Activated CD8-positive, alpha-beta memory T cell treated with anti-CD3 and anti-CD28 coated beads for 1 hour (primary cell): ENCODE measurements at places on chromosomes 2 and 18.

DNA sequence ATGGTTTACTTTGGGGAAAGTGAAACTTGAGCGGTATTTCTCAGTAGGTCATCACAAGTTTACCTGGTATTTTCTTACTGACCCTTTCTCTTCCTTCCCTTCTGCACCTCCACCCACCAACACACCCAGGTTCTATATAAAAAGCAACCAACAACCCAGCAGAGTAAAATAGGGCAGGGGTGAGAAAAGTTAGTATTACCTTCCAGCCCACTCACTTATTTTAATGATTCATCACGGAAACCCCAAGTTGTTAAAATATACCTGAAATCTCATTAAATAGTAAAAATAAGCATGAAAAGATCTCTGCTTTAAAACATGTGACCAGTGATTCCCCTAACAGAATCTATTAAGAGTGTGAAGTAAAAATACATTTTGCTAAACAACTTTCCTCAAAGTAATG is 306.1 kb downstream of the ZEB2 start:
- DNase-seq = no peak

GRCh38 chr2:28754321-28754720 is 2.7 kb downstream of the PPP1CB start:
- DNase-seq = no peak

DNA sequence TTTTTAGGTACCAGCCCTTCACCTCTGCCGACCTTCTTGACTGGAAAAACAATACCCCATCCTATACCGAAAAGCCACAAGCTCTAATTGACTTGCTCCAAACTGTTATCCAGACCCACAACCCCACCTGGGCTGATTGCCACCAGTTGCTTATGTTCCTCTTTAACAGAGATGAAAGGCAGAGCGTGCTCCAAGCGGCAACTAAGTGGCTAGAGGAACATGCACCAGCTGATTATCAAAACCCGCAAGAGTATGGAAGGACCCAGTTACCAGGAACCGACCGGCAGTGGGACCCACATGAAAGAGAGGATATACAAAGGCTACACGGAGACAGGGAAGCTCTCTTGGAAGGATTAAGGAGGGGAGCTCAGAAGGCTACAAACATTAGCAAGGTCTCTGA is 86.1 kb upstream of the TANC1 start:
- DNase-seq = no peak

DNA sequence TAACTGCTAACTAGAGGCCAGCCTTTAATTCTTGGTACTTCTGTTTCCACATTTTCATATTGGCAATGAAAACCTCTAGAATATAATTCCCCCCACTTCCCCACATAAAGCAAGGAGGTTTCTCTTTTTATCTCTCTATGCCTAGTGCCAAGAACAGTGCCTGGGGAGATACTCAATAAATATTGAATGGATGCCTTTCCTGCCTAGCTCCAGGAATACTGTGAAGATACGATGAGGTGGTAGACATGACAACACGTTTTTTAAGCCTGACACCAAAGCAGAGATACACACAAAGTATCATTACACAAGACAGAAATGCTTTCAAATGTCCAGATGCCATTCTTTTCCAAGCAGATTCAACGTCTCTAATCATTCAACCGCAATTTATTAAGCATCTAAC is 535.5 kb downstream of the XIRP2 start:
- DNase-seq = no peak

DNA sequence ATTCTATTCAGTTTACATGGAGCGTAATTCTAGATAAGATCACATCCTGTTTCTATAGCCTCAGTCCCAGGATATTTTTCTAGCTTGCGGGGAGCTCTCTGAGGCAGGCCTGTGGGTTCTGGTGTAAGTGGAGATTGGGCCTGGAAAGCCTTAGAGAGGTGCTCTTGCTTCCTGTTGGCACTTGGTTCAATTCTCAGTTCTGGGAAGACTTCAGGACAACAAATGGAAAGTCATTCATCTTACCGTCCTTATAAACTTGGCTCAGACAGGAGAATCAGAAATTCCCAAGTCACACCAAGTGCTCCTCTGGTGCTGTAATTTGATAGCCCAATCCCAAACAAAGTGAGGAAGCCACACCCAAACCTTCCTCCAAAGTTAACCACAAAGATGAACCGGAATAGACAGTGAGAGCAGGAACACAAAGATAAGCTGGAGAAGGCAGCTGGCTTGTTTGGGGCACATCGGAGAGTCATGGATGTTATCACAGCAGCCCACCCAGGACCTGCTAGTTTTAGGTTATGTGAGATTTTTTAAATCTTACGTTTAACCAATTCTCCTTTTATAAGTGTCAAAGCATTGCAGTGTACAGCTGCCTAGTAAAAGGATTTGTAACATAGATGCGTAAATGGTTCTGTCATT is 144.3 kb upstream of the MAP3K20 start:
- no peak for DNase-seq

DNA sequence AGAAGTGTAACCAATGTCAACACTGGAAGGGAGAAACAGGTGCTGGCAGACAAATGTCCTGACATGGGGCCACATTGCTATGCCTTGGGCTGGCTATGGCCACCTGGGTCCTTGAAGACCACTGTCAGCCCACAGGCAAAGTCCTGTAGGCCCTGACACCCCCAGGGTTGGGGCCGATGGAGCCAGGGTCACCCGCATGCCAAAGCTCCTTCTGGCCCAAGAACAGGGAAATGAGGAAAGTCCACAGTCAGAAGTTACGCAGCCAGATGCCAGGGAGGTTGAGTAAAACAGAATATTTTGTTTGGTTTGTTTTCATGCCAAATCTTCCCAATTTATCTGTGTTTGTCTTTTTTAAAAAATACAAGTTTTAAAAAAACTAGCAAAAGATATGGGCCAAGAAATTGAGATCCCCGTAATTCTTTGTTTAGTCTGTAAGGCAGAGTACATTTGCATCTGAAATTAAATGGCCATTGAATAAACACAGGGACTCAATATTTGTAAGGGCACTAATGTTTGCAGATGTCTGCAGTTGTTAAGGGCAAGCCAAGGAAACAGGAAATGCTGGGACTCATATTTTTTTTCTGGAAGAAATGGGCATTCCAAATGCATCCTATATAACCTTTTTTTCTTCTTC is 186.4 kb downstream of the FAM210A start:
- DNase-seq = no peak

DNA sequence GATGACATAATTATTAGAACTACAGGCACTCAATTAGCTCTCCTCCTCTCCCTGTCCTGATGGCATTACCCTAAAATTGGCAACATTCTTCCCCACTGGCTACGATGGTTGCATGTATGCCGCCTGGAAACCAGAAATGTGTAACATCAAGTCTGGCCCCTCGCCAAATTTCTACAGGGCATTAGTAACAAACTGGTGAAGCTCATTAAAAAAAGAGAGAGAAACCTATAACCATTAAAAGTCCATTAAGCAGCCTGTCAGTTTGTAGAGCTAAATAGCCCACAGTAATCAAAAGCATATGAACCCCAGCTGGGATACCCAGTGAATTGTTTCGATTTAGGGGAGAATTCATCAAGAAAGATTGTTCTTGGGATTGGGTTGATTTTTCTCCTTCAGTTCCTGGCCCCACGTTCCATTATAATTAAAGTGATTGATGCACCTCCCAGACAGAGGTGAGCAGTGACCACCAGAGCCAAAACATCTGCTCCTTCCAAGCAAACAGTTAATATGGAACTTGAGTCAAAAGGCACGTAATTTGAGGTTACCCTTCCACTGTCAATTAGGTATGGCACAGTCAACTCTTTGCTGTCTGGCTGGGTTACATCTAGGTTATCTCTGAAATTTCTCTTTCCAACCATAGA is 208.6 kb downstream of the C1D start:
- no peak for DNase-seq
